ENCODE measurements at places on chromosomes 12 and 14.

DNA sequence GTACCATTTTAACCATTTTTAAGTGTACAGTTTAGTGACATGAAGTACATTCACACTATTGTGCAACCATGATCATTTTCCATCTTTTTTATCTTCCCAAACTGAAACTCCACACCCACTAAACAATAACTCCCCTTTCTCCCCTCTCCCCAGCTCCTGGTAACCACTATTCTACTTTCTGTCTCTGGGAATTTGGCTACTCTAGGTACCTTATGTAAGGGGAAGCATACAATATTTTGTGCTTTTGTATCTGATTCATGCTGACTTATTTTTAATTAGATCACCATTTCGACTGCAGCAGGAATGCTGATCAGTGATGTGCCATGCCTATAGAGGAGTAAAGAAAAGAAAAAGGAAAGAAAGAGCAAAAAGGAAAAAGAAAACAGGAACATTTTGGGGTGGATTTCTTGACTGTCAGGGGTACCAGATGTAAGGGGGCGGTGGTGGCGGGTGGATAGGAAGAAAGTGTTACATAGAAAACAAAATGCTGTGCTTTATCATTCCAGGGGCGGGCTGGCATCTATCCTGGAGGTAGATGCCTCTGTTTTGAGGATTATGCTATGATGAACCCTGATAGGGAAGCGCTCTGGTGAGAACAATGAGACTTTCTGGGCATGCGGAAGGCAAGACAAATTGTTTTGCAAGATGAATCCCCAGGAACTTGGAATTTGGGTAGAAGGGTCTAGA lies 45.2 kb upstream of the CTDSP2 start:
- no peak for DNase-seq

- no peak for DNase-seq
Observed at GRCh38 chr14:77979666-77980351, 179.9 kb downstream of the ADCK1 start.

DNA sequence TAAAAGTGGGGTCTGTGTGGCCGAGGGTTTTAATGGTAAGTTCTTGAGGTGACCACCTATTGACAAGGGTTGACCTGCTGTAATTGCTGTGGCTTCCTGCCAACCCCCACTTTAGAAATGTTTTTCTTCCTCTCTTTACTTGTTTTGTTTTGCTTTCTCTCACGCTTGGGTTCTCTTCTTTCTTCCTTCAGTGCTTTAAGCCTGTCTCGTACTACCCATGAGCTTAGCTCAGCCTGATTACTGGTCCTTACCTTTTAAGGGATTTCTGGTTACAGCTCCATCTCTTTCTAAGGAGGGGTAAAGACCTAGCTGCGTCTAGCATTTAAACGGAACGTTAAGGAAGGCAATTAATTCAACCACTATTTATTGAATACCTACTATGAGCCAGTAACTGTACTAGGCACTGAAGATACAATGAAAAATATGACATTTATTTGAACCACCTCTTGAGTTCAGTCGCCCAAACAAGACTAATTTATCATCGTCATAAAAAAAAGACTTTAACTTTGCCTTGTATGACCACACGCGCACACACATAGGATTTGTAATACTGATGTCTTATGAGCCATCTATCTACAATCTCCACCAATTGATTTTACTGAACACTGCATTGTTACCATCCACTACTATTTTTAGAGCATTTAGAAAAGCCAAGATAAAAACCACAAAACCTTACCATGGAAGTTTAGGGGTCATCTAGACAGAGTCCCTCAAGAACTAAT lies 888 bp upstream of the PPP1R12A start:
- DNase-seq: no peak

DNA sequence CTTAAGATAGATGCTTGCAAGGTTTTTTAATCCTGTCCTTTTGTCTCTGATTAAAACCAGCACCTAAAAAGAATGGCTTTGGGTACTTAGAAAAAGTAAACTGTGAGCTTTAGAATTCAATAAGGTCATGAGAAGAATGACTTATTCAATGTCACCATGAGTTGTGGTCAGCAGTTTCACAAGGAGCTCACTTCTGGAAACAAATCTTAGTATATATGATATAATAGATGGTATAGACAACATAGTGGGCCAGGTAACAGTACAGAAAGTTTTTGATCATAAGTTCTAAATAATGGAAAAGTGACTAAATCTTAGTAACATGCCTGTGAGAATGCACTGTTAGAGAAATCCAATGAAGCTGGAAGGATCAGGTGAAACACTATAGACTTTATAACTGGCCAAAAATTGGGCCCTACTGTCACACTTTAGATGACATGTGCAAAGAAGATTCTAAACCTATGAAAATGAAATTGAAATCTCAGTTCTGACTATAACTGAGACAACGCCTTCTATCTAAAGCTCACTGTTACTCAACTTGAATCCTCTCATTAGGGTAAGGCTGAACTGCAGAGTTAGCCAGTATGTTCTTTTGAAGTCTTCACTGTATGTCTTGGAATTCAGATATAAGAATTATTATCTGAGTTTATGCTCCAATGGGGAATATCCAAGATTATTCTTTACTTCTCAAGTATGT lies 42.4 kb upstream of the RAD51AP1 start:
- DNase-seq: no peak

GRCh38 chr12:12083688-12084087 lies 12.9 kb downstream of the BCL2L14 start:
- no peak for DNase-seq

DNA sequence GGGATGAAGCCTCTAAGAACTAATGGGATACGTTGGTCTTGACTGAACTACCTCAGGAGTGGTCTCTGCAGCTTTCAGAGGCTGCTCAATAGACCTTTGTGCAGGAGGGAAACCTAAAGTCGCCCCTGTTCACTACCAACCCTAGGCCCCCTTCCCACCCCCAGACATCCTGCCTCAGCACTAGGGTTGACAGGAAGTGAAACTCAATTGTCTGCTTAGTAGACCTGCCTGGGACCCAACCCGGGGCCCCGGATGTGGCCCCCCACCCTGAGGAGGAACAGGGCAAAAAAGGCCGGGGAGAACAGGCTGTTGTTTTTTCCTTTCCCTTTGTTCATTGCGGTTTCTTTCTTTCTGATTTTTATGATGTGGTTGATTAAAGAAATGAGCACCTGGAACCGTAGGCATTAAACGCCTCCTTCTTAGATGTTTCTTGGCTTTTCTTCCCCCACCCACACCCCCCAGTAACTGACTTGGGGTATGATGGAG lies 1.6 kb upstream of the DGKA start:
- no peak for DNase-seq

DNA sequence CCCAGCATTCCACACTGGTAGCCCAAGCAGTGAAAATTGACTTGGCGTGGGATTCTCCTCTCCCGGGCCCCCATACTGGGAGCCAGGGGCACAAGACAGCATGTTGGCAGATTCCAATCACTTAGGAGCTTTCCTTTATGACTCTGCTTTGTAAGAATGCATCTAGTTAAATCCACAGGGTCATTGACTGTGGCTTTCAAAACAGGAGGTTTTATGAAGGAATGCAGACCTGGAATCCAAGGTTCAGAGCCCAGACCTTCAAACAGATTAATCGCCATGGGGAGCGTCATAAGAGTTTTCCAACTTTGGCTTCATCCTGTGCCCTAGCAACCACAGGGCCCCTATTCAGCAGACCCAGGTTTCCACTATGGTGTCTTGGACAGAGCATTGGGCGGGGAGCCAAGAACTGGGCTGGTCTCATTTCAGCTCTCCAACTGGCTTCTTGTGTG lies 76.4 kb upstream of the RMST start:
- DNase-seq: no peak
